Activated CD4-positive, alpha-beta T cell treated with anti-CD3 and anti-CD28 coated beads, Interleukin-2, Interleukin-6, amounts not matched to agents 100 ng/mL and 50 ng/mL, durations not matched to agents 16 hours and 8 hours (primary cell): ENCODE measurements at places on chromosomes 7 and 10.

- DNase-seq = no peak
Measured at GRCh38 chr10:101085846-101086245, 24.1 kb downstream of the KAZALD1 start.

- DNase-seq = peak; percentile 89
Measured at GRCh38 chr10:67612577-67613537, 83.1 kb downstream of the CTNNA3 start.

- DNase-seq = no peak
Measured at GRCh38 chr7:65230231-65230630, 143.4 kb upstream of the ZNF92 start.

DNA sequence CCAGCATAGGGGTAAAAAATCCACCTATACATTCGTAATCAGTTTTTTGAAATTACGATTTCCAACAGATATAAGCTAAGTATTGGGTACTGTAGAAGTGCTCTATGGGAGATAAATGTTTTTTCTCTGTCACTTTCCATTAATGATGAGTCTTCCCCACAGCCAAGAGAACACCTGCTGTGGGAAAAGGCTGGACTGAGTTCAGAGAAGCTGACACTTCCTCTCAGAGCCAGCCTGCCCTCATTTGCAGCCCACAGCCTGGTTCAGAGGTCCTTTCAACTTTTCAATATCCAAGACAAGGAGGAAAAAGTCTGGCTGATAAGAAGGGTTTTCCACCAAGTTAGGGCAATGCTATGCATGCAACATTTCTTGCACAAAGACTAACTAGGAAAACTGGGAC is 64.5 kb upstream of the DNAJB12 start:
- DNase-seq = no peak

DNA sequence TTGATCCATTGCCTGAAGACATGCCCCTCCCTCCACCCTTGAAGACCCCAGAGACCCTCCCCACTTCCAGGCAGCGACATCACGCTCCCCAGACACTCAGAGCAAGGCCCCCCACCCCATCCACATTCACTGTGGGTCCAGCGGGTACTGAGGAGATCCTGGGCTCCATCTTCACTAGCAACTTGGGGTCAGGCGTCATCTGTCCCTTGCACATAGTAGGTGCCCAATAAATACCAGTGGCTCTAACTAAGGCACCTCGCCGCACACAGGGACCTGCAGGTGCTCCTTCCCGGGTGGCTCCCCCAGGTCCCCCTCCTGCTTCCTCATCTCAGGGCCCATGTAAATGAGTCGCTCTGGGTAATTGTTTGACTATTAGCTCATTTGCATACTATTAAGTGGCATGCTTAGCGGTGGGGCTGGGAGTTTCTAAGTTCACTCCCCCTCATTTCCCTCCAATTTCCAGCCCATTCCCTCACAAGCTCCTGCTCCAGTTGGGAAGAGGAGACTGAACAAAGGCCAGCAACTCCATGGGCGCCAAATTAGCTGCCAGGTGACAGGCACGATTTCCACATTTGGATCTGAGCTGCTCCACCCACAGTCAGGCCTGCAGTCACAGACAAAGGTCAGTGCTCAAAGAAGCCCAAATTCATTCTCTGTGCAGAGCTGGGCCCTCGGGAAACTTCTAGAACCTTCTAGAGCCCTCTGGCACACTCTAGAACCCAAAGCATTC is 29.7 kb downstream of the EBF3 start:
- DNase-seq = no peak

DNA sequence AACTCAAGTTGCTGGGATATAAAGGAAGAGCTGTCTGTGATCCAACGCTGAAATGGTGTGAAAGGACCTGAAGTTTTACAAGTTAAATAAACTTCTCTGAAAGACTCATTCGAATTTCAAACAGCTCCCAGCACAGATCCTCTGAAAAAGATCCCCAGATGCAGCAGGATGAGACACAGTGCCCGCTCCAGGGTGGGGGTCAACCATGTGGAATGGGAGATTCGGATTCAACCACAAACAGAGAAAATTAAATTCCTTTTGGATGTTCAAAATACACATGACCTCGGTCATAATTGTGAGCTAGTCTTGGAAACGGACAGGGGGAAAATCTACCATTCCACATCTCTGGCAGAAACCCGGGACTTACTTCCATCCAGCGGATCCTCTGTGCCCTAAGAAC is 119.6 kb downstream of the PRKAG2 start:
- no peak for DNase-seq

DNA sequence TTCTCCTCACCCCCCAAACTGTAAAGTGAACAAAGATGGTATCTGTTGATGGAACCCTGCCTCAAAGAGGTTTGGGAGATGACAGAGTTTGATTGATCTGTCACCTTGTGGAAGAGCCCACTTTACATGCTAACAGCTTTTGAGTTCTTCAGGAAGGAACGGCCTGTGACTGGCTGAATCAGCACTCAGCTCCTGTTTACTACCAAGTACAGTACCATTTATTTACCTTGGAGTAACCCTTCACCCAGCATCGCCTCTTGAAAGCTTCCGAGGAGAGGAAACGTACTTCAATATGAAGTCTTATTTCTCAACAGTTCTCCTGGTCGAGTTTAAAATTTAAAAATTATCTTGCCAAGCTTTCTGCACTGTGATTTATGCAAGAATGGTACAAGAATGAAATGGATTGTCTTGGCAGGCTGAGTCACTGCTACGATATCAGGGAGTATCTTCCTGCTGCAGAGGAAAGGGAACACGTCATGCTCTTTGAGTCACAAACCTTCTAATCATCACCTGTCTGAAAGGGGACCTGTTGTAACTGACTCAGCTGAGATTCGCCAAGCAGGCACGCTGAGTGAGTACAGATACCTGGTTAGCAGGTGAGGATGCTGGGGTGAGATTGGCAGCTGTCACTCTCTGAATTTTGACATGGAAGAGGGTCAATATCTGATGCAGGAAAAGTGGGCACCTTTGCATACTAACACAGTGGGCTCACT is 30.1 kb downstream of the KLF6 start:
- peak; percentile 45 for DNase-seq

GRCh38 chr10:123475466-123475865 is 190.7 kb upstream of the GPR26 start:
- DNase-seq = no peak

- no peak for DNase-seq
Measured at GRCh38 chr7:137403353-137403695, 59.8 kb upstream of the PTN start.

GRCh38 chr10:52172581-52172980 is 141.5 kb upstream of the DKK1 start:
- DNase-seq = no peak

GRCh38 chr7:39958038-39958437 is 8.0 kb downstream of the CDK13 start:
- no peak for DNase-seq

DNA sequence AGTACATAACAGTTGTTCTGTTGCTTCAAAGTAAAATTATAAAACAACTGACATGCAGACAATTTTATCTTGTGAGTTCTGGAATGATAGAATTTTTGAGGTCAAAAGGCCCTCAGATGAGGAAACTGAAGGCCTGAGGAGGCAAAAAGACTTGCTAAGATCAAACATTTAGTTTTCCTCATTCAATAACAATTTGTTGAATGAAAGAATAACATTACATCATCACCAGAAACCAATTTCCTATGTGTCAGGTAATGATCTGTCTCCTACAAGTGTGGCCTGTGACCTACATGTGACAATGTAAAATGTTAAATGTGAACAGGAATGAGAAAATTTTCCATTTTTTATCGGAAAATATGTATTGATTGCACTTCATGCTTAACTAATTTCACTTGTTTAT is 16.6 kb upstream of the ASB4 start:
- no peak for DNase-seq

- DNase-seq = no peak
Measured at GRCh38 chr10:71613261-71613777, 106.3 kb downstream of the C10orf105 start.

GRCh38 chr10:81872206-81872862 is 2.7 kb upstream of the NRG3 start:
- DNase-seq = no peak

DNA sequence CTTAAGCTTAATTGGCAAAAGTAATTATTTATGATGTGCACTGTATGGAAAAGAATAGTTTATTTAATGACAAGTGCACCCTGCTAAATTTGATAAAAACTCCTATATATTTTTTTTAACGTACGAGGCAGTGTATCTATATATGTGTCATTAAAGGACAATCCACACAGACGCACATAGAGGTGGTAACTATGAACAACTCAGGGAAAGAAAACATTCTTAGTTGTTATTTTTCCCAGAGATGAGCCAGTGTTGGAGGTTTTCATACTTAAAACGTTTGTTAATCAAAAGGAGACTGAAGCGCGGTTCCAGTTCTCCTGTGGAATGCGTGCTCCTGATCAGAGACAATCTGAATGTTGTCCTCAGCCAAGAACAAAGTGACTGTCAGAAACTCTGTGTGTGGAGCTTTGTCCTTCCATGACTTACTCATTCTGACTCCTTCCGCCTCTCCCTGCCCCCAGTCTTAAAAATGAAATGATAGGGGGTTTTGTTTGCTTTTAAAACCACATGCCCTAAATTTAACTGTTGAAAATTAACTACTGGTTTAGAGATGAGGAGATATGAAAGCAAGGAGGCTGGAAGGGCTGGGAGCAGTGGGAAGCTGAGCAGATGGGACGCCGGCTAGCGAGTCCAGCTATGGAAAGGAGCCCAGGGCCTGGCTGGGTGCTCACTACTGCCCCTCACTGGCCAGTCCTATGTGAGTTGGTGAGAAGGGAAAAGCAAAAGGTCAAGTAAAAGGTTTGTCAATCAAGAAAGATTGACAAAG is 99.6 kb downstream of the SVIL start:
- peak; percentile 7 for DNase-seq

DNA sequence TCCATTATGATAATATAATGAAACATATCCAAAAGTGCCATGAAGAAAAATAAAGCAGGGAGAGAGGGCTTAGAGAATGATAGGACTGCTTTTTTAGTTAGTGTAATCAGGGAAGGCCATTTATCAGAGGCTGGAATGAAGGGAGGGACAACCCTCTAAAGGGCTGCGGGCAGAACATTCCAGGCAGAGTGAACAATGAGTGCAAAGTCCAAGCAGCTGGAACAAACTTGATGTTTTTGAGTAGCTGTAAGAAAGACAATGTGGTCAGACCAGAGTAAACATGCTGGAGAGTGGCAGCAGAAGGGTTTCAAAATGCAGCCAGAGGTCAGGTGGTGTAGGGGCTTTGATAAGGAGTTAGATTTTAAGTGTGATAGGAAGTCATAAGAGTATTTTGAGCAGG is 65.6 kb upstream of the CCDC6 start:
- no peak for DNase-seq

- DNase-seq = peak; percentile 54
Measured at GRCh38 chr7:115145512-115145911, 223.6 kb downstream of the MDFIC start.

GRCh38 chr7:16455591-16455990 is 9.9 kb downstream of the SOSTDC1 start:
- DNase-seq = no peak

DNA sequence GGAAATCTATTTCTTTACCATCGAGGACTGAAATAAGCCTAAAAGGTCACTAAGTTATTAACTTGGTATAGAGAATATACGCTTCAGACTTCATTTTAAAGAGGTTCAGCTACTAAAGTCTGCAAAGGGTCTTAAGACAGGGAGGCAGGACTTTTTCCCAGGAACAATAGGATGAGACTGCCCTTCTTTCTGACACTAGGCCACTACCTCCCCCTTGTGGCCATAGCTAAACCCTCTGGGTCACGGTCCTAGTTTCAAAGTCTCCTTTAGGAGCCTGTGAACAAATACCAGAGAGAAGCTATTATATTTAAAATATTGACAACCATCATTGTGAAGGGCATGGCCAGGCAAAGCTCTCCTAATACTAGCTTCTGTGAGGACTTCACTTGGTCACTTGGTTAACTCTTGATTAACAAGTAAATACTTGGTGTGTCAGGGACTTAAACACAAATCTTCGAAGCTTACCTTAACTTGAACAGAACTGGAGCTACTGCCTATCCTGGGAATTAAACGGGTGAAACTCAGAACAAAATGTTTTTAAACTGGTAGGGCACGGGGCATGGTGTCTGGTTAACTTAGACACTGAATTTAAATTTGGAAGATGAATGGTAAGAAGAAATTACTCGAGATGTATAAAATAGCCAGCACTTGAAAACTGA is 75.6 kb downstream of the CCDC6 start:
- peak; percentile 34 for DNase-seq

- DNase-seq = peak; percentile 43
Measured at GRCh38 chr10:95290461-95291364, at the start of gene PDLIM1. TSS of gene PDLIM1 (minus strand) at chr10:95291003. CDS start at chr10:95290915, 88 bp downstream.
